Right kidney (tissue), 9 donors: ENCODE measurements at places on chromosomes 5 and 9.

DNA sequence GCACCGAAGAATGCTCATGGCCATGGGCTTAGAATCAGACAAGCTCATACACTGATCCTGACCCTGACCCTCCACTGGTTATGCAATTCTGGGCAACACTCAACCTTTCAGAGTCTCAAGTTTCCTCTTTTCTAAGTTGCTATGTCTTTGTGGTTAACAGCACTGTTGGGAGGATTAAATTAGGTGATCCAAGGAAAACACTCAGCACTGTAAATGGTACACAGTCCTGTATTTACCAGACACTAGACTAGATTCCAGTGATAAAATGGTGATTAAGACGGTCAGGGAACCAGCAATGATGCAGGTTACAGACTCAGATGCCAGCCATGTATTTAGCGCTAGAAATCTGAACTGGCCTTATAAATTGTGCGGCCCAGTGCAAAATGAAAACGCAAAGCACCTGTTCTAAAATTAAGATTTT lies 8.1 kb downstream of the ARL15 start:
- DNase-seq, result no peak

DNA sequence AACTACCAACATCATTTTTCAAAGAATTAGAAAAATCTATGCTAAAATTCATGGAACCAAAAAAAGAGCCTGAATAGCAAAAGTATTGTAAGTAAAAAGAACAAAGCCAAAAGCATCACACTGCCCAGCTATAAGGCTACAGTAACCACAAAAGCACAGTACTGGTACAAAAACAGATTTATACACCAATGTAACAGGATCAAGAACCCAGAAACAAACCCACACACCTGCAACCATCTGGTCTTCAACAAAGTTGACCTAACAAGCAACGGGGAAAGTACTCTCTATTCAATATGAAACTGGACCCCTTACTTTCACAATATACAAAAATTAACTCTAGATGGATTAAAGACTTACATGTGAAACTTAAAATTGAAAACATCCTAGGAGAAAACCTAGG lies 94.2 kb upstream of the TARS1 start:
- no peak for DNase-seq

GRCh38 chr9:23556459-23556858 lies 269.6 kb downstream of the ELAVL2 start:
- DNase-seq, result no peak

GRCh38 chr5:179345183-179345432 lies 153 bp downstream of the ADAMTS2 start:
- no peak for DNase-seq

- no peak for DNase-seq
These were observed 74.4 kb downstream of the GLIS3 start for GRCh38 chr9:4225291-4226028.

GRCh38 chr5:68459810-68460139 lies 244.2 kb downstream of the PIK3R1 start:
- DNase-seq, result no peak

DNA sequence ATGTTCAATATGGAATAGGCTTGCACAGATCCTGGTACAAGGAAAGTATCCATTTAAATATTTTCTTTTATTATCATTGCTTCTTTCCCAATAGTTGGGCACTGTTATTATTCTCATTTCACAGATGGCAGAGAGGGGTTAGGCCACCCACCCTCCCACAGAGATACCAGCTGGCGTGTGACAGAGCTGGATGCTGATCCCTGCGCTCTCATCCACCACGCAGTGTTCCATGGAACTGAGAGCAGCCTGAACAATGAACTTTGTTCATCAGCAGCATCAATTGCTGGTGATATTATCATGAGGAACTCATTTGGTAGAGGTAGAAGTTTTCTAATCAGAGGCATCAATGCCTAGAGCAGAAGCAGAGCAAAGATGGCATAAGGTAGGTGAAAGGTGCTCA lies 227.9 kb downstream of the ESM1 start:
- no peak for DNase-seq

DNA sequence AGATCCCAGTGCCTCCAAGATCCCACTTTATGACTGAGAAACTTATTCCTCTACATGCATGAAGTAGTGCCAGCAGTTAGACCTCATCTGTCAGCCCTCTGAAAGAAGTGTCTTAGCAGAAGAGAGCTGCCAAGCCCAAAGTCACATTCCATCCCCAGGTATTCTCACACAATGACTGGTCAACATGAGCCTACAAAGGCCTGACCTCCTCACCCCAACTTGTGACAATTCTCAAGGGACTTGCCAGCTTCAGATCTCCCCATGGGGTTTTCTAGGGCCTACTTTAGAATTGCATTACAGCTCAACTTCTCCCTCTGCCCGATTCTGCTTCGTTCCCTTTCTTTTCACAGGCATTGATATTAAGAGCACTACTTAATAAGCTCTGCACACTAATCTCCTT lies 393.8 kb upstream of the SLC30A5 start:
- no peak for DNase-seq

GRCh38 chr9:13596383-13596970 lies 317.0 kb upstream of the MPDZ start:
- no peak for DNase-seq

- DNase-seq, result no peak
These were observed 85.2 kb downstream of the SPRY4 start for GRCh38 chr5:142239394-142240159.

DNA sequence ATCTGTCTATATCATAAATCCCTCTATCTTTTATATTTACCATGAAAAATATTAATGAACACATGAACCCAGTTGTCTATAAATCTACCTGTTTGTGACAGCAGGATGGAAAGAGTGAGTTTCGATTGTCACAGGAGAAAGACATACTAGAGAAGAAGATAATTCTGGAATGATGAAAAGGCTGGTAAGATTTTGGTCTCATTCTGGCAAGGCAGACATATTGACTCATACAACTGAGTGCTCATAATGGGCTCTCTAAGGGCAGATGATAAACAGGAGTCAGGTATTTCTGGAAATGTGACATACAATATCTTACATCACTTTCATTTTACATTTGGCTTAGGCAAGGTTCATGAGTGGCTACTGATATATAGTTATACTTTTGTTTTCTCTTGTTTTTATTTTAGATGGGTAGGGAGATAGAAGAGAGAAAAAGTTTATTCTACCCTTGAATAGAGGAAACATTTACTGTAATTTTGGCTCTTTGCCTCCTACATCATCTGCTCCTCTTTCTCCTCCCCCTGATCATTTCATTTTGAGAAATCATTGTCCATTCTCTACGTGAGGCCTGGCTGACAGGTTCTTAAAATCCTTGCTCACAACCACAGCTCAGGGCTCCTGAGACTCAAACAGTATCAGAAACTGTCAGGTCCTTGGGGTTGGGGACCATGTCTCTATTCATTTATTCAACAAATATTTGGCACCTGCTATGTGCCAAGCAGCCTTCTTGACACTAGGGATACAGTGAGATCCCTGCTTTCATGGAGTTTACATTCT lies 14.4 kb downstream of the ELOVL7 start:
- no peak for DNase-seq

DNA sequence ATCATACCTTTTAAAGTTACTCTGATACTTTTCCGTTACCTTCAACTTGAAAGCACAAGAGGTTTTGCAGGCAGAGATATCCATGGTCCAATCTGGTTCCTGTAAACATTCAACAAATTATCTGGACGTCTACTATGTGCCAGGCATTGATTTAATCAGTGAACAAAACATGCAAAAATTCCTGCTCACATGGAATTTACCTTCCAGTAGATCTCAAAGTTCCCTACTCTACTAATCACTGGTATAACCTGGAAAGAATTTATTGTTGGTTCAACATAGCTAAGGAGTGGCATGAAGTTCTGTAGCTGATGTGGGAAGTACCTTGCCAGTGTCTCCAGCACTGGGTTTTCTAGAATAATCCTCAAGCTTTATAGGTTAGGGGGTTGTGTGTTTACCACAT lies 9.8 kb downstream of the OCLN start:
- no peak for DNase-seq

DNA sequence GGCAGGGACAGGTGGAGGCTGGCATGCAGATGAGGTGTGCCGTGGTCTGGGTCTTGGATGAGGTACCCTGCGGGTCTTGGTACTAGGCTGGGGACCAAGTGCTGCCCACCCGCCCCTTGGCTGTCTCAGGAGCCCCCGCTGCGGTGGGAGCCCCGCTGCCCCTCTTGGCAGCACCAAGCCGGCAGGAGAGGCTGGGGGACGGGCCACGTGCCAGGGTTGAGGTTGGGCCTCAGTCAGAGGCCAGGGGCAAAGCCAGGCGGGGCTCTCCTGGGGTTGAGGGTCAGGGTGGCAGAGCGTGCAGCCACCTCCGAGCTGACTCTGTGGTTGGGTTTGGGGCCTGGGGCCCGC lies 2.0 kb downstream of the CARD9 start:
- no peak for DNase-seq

DNA sequence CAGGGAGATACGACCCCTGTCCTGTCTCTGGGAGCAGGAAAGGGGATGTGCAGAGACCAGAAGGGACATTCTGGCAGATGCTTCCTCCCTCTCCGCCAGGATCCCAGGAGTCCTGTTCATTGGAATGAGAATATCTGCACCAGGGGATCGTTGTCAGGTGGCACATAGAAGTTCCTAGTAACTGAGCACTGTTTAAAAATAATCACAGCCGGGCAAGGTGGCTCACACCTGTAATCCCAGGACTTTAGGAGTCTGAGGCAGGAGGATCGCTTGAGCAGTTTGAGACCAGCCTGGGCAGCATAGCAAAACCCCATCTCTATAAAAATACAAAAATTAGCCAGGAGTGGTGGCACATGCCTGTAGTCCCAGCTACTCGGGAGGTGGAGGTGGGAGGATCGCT lies 12.3 kb downstream of the SARDH start:
- DNase-seq, result no peak

- DNase-seq, result no peak
These were observed 97.9 kb upstream of the MAMDC2 start for GRCh38 chr9:69945671-69946141.

- DNase-seq, result no peak
These were observed 76.4 kb downstream of the PRRT1B start for GRCh38 chr9:131621551-131622358.

- peak; percentile 63 for DNase-seq
These were observed 7.0 kb downstream of the RANBP6 start for GRCh38 chr9:6008169-6008979.

DNA sequence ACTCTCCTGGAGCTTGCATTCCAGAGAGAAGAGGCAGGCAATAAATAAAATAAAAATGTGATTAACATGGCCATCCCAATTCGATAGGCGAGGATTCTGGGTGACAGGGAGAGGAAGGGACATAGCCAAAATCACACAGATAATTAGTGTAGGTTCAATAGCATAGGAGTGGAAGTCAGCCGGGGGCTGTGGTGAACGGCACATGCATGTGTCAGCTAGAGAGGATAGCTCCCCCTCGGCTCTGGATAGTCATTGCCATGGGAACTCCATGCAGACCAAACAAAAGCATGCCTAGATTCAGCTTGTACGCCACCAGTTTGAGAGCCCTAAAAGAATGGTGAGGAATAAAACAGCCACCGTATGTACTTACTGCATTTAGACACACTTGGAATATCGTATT lies 223.5 kb downstream of the GRIA1 start:
- no peak for DNase-seq

DNA sequence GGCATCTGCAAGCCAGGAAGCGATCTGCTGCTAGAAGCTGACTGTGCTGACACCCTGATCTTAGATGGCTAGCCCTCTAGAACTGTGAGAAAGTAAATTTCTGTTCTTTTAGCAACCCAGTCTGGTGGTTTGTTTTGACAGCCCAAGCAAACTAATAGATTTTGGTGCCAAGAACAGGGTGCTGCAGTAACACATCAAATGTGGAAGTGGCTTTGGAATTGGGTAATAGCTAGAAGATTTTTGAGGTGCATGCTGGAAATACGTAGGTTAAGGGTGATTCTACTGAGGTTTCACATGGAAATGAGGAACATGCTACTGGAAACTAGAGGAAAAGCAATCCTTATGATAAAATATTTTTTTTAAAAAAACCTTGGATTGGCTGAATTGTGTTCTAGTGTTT lies 153.5 kb upstream of the SH3GL2 start:
- DNase-seq, result no peak

- DNase-seq, result no peak
These were observed 67.0 kb upstream of the DAB2IP start for GRCh38 chr9:121584421-121584820.

GRCh38 chr5:128343168-128343567 lies 194.9 kb downstream of the FBN2 start:
- DNase-seq, result no peak

- DNase-seq, result no peak
These were observed 11.5 kb downstream of the GPR150 start for GRCh38 chr5:95631255-95631958.
